ENCODE measurements at places on chromosomes 5 and 9.

GRCh38 chr9:114501796-114502682, 3.2 kb downstream of the WHRN start:
- no peak for DNase-seq

- no peak for DNase-seq
Observed at GRCh38 chr5:10254686-10255085, 4.6 kb downstream of the CCT5 start.

DNA sequence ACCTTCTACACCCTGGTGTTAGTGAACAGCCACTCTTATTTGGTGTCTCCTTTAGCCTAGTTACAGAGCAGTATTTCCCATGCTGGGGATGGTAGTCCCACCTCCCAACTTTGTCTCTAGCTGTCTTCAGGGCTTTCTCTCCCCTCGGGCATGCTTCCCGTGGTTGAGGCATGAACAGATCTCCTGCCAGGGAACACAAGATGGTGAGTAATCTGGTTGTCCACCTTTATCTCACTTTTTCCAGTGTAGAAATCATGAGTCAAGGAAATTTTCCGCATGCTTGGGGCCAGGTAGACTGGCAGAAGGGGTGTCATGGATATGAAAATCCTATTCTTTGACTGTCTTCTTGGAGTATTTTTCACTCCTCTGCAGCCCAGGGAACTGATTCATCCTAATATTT, 532.9 kb downstream of the ANXA1 start:
- no peak for DNase-seq

DNA sequence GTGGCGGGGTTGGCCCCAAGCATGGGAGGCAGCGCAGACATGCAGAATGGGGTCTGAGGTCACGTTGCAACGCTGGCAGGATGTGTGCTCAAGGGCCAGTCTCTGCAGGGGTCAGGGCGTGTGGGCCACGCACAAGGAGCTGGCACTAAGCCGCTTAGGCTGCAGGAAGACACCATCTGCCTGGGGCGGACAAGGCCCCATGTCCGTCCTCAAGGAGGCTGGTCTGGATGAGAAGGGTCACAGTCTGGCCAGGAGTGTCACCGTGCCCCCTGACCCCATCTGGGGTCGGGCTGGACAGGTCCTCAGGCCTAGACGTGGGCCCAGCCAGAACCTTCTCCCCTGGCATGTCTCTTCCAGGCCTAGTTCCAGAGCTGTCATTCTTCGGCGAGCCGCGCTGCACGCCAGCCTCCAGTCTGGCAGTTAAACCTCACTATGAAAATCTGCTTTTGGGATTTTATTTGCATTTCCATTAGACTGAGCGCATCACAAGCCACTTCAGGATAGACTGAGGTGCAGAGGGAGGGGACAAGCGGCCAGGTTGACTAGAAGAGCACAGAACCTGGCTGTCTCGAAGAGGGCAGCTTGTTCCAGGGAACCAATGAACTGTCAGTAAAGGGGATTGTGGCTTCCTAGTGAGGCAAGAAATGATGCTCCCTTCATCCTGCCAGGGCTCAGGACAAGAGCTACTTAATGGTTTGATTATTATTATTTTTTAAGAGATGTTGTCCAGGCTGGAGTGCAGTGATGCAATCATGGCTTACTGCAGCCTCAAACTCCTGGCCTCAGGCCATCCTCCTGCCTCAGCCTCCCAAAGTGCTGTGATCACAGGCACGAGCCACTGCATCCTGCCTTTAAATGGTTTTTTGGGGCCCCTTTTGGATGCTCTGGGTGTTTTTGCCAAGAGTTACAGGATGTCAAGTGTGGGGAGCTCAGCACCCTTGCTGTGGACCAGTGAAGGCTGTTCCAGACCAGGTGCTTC, 4.3 kb downstream of the BRD3OS start:
- DNase-seq: no peak

DNA sequence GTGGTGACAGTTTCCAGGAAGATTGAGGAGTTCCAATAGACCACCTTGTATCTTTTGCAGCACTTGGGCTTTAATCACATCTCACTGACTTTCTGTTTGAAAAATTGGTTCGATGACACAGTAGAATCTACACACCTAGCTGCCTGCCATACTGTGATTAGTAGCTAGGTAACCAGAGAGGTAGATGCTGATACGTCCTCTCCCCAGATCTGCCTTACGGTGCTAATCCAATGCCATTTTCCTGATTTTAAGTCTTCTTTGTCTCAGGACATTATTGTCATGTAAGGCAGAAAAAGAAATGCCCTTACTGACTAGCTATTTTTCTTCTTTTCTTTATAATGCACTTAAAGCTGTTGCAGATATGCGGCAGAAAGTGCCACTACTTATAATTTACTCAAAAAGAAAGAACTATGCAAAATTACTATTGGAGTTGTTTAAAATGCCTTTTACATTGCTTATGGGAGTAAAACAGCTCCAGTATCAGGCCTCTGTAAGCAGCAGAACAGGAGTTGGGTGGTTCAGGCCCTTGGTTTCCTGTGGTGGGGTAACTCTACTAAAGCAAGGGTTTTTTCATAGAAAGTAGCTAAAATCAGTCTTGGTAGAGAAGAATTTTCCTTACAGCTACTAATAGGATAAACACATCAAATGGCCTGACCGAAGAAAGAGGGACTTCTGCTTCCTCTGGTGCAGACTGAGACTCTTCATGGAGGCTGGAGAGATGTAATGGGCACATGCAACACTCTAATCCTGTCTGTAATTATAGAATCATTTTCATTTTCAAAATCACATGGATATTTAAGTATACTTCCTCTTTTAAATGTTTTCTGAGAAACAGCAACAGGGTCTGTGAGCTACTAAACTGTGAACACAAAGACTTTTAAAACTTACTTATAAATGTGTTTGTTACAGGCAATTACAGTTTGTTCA, 177.2 kb downstream of the MAPKAP1 start:
- no peak for DNase-seq

GRCh38 chr5:122152266-122152900, 23.0 kb downstream of the ZNF474 start:
- no peak for DNase-seq

DNA sequence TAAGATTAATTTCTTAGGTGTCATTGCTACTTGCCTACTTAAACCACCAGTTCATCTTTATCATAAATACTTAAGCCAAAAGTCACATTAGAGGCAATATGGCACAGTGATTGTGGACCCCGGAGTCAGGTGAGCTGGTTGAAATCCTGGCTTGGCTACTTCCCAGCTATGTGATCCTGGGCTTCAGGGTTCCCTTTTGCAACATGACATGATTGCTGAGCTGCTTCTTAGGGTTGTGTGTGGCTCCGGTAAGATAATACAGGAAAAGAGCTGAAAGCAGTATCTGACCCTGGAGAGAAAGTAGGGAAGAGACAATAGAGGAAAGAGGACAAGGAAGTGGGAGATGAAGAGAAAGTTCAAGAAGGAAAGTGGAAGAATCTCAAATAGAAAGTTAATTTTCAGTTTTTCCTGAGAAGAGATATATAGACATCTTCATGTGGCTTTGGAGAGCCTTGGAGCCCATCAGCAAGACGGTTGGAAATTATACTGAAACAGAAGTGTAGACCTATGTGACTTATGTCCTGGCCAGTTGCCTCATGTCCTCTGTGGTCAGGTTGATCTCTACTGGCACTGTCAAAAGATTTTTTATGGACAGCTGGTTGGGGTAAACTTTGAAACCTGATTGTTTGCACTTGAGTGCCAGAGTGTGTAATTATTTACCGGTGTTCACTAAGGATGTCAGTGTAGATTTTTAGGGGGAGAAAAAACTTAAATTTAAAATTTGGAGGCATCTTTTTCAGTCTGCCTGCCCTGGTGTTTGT, 93.2 kb downstream of the GHR start:
- DNase-seq: no peak

- DNase-seq: no peak
Observed at GRCh38 chr5:14399054-14399692, 182.4 kb upstream of the OTULINL start.

GRCh38 chr5:35294976-35295375, 64.7 kb upstream of the PRLR start:
- DNase-seq: no peak

- DNase-seq: no peak
Observed at GRCh38 chr5:80977764-80978163, 17.6 kb downstream of the RASGRF2 start.

DNA sequence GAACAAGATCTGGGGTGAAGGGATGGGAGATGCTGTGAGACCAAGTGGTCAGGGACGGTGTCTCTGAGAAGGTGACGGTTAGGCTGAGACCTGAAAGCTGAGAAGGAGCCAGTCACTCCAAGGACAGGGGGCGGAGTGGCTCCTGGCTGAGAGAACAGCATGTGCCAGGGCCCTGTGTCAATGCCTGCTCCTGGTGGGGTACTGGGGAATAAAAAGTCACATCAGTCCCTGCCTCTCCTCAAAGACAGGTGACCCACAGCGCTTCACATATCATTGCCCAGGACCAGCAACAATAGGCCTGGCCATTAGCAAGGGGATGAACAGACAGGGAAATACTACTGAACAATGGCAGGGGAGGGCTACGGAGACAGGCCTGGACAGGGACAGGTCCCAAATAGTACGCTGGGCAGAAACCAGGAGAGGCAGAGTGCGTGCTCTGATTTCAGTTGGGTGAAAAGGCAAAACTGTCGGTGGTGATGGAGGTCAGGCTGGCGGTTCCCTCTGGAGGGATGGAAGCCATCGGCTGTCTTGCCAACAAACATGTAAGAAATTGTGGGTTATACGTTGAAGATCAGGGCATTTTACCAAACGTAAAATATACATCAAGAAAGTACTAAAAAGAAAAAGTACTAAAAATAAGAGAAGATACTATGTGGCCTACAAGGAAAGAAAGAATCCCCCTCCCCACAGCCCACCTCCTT, 64.3 kb downstream of the C9orf50 start:
- DNase-seq: no peak

DNA sequence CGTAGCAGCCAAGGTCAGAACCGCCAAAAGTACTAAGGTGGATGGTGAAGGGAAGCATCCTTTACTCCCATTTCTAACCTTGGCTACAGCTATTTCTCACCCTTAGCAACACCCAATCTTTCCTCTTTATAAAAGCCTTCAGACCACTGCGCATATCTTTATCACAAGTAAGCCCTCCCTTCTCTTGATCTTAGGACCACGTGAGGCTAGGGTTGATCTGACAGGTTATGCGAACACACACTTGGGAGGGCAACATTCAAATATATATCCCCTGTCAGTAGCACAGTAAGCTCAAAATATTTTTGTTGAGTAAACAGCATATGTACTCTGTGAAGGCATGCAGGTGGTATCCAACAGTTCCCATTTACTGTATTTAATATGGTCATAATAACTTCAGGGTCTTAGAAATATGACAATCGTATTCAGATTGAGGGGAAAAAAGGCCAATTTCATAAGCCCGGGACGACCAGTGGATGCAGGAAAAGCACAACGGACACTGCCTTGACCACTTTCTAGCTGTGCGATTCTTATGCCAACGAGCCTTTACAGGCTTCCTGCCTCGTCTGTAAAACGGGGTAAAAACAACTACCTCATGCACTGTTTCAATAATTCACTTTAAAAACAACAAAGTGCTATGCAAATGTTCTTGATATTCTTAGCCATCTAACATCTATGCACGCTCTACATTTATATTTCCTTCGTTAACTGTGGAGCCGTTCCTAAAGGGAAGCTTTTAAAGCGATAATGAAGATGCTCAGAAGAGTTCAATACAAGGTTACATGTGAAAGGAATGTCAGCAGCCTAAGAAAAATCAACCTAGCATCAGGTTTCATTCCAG, 1.3 kb downstream of the ARSB start:
- DNase-seq: no peak

- DNase-seq: no peak
Observed at GRCh38 chr5:150174285-150174684, 7.7 kb downstream of the CDX1 start.

DNA sequence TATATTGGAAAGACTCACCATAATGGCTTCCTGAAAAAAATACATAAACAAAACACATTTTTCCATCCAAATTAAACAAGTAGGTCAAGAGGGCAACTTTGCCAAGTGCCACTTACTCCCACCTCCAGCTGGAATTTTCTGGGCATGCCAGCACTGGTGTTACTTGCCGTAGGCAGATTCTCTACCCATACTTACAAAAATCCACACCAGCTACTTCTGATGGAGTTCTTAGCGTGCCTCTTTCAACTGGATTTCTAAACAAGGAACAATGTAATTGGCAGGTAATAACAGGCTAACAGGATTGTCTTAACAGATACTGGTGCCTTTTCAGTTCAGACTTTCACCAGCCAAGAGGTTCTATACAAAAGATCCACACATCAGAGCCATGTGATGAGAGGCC, 301.4 kb downstream of the MLLT3 start:
- no peak for DNase-seq

DNA sequence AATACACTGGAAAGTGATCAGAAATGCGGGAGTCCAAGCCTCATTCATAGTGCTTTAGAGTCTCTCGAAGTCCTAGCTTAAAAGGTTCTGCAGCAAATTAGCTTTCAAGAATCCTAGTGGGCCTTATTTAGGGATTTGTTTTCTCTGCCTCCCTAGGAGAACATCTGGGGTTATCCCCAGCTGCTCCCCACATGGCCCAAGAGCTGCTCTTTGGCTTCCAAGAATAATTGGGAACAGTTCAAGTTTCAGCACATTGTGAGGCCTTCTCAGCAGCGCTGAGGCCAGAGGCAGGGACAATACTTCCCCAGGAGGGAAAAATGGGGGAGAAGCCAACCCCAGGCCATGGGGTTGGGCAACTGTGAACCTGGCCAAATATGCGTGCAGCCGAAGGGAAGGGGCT, 108.7 kb downstream of the LIFR start:
- DNase-seq: no peak

- no peak for DNase-seq
Observed at GRCh38 chr9:69454321-69454720, 129.3 kb downstream of the ENTREP1 start.

DNA sequence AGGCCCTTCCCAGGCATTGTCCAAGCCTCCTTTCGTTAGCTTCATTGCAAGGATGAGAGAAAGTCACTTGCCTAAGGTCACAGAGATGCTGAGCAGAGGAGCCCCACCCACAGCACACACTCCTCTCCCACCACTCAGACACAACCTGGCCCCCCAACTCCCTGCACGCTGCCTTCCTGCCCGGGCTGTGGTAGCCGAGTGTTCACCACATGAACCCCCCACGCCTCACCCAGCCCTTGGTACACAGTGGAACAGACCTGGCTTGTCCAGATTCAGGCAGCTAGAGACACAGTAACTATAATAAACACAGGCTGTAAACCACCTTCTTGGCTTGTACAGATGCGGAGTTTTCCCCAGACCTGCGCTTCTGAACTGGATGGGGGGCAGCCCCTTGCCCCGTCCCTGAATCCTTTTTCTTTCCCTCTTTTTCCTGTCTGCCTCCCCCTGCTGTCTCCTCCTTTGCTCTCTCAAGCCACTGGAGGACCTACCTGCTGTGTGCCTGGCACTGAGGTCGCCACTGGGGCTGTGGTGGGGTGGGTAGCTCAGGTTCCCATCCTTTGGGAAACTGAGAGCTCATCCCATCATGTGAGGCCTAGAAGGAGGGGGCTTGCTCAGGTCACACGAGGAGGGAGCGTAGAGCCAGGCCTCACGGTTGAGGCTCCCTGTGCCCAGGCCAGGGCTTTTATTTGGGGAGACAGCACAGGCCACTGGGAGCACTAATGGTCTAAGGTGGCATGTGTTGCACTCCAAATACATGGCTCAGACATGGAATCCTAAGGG, 55.7 kb upstream of the SYNPO start:
- DNase-seq: no peak
